CD4-positive, alpha-beta T cell treated with Interferon alpha-2 for 1 hour (primary cell): ENCODE measurements at places on chromosomes 1 and 21.

GRCh38 chr21:40507978-40508377 lies 339.0 kb downstream of the DSCAM start:
- no peak for DNase-seq

GRCh38 chr1:242824435-242824834 lies 299.9 kb upstream of the PLD5 start:
- DNase-seq, result no peak

DNA sequence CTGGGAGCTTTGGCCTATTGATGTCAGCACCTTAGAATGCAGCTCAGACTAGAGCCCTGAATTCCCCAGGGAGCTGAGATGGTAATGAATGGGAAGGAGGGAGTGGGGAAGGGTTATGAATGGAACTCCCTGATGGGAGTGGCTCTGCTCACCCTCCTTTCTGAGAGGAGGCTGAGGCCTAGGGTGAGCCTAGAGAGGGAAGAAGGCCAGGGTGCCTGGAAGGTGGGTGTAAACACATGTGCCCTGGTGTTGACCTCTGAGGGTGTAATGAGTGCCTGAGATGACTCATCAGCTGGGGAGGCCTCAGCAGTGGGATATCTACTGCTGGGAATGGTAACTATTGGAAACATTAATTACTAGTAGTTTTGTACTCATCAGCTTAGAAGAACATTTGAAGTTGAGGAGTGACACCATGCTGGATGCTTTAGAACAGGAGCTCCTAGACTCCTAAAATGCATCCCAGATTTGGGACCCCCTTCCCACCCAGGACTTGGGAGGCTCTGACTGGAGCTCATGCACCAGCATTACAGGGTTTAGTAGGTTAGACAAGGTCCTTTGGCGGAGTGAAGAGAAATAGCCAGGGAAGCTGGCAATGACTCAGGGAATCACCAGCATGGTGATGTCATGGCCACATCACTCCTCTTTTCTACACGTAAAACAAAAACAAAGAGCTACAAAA lies 16.0 kb upstream of the PIGV start:
- no peak for DNase-seq

DNA sequence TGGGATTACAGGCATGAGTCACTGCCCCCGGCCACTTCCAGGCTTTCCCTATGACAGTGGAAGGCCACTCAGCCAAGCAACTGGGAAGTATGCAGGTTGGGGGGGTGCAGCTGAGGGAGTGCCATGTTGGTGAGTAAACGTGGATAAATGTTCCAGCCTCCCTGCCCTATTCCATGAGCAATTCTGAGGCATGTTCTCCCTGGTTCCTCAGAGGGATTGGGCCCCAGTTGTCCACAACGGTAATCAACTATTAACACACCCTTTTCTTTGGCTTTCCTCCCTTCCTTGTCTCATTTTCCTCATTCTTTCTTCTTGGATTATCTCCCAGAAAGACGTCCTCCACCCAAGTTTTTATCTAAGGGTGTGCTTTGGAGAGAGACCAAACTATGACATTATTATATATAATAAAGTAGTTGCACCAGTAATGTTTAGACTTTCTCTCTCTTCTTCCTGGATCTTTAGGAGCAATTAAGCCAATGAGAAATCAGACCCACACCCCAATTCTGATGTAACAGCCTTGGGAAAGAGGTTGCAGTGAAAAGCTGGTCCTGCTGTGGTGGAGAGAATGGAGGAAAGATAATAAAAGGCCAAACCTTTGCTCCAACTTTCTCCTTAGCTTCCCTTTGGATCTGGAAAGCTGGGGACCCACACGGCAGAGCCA lies 6.8 kb upstream of the SLAMF9 start:
- no peak for DNase-seq

- DNase-seq, result no peak
These were observed 70.9 kb upstream of the POU3F1 start for GRCh38 chr1:38117444-38117887.

GRCh38 chr1:154961207-154962155 lies at the start of gene PYGO2:
PYGO2 (minus strand) TSS chr1:154961782; CDS start chr1:154961576, 206 bp downstream.
- DNase-seq, result peak; percentile 85
